ENCODE measurements at places on chromosomes 1 and 21. TPM values are rescaled to one million over a fixed set of nuclear protein-coding genes. Genes with fewer than 3 reads are reported as not detected.

The MAP3K7CL gene
- total RNA-seq = 1.9 TPM

The SLC6A17 gene
- 1.3 TPM for total RNA-seq

The TRIM45 gene
- 6.0 TPM for total RNA-seq

The ELAPOR1 gene
- total RNA-seq = not detected

GRCh38 chr1:8373581-8374241 lies 55.8 kb downstream of the SLC45A1 start:
- DNase-seq = peak; percentile 87

DNA sequence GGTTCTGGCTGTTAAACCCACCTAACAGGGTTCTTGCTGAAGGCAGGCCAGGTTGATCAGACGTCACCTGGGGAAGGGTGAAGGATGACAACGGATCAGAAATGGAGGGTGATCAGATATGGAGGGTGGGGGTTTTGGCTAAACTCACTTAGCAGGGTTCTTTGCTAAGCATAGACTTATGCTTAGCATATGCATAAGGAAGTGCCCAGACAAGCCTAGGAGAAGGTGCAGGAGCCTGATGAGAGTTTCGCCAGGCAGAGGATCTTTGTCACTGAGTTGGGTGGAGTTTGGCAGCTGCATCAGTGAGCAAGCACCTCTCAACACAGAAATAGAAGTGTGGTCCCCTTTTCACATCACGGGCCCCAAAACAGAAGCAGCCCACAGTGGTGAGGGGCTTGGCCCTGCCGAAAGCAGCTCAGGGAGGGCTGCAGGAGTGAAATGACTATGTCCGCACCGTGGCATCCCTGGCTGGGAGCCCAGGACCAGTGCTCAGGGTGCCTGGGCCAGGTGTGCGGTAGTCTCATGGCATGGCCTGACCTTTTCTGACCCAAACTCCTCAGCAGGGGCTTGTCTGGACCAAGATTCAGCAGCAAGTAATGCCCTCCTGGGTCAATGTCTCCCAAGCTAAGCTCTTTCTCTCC lies 101.6 kb downstream of the AJAP1 start:
- no peak for DNase-seq

GRCh38 chr1:41997153-41997552 lies 78.4 kb upstream of the HIVEP3 start:
- DNase-seq = no peak

- no peak for DNase-seq
Measured at GRCh38 chr1:88774151-88774556, 90.1 kb downstream of the PKN2 start.

DNA sequence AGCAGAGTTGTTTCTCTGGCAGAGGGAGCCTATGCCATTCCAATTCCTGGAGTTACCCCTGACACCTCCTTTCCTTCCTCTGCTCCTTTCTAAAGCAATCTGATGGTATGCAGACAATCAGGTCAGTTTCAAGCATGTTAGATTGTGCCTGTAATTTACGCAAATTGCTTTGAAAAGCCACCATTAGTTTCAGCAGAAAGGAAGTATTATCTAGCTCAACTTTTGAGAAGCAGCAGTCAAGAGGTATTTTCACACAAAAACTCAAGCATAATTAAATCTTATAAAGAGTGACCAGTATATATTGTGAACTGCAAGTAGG lies 2.2 kb downstream of the ERRFI1 start:
- no peak for DNase-seq

GRCh38 chr1:216688127-216688657 lies 35.0 kb downstream of the ESRRG start:
- no peak for DNase-seq
